Nucleus accumbens (tissue), 56 donors: ENCODE measurements at places on chromosomes 4 and X.

DNA sequence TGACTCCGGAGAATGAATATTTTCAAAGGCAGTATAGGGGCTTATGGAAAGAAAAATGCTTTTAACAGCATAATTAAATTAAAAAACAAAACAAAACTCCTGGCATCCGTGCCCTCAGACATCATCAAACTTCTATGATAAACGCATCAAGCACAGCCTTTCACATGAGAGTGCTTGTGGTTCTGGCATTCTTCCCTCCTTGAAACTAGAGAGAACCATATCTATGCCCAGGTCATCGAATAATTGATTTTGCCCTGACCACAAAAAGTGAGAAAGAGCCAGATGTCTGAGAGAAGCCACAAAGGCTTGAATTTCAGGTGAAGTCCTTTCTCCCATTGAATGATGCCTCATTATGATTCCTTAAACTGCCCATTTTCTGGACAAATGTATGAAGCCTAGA lies 286.8 kb downstream of the CBLL2 start:
- DNase-seq: no peak

- no peak for DNase-seq
Measured at GRCh38 chr4:22315628-22316027, 200.2 kb downstream of the ADGRA3 start.

- DNase-seq: no peak
Measured at GRCh38 chr4:8173492-8174242, 15.1 kb upstream of the ABLIM2 start.

DNA sequence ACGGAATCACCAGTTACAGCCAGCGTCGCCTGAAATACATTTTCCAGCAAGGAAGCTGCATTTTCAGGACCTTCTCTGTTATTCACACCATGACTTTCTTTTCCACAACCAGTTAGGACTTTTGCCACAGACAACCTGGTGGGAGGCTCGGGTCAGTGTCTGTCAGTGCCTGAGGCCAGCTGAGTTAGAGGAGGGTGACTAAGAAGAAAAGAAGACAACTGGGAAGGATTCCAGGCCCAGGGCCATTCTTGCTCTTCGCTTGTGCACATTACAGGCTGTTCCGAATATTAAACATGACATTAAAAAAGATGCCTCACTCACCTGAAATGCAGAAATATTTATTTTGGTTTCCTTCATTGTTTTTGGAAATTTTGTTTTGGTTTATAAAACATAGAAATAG lies 21.4 kb upstream of the CENPU start:
- no peak for DNase-seq

DNA sequence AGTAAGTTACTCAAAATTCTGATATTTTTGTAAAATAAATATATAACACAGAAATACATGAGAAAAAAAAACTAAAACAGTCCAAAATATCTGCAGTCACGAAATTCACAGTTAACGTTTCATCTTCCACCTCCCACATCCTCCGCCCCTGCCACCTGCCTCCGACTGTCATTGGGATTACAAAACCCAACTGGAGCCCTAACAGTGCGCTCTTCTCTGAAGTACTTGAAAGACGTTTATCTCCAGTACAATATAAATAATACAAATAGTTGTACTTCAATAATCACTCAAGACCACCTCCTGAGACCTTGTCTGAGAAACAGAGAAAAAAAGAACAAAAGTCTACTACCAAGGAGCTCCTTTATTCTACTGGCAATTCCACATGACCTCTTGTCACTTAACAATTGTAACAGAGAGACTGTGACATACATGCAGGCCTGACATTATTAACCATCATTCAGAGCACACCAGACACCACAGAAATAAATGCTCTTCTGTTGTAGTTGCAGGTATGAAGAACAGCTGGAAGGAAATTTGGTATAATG lies 280.6 kb downstream of the PPP3CA start:
- DNase-seq: no peak

GRCh38 chr4:180695851-180696250 lies 1547.4 kb upstream of the TENM3 start:
- DNase-seq: no peak

DNA sequence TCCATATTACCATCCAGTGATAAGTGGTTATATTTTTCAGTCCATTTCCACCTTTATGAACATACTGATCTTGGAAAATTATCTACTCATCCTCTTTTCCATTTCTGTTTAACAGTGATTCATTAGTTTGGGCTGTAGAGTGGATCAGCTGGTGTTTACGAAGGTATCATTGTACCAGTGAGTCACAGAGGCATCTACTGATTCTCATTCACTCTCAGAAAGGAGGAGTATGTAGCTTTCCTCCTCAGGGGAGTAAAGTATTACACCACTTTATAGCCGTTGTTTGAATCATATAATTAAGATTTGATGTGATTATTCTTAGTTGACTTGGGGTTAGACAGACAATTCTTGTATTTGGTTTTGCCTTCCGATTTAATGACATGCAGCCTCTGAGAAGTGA lies 74.7 kb downstream of the GALNT7 start:
- peak; percentile 13 for DNase-seq

DNA sequence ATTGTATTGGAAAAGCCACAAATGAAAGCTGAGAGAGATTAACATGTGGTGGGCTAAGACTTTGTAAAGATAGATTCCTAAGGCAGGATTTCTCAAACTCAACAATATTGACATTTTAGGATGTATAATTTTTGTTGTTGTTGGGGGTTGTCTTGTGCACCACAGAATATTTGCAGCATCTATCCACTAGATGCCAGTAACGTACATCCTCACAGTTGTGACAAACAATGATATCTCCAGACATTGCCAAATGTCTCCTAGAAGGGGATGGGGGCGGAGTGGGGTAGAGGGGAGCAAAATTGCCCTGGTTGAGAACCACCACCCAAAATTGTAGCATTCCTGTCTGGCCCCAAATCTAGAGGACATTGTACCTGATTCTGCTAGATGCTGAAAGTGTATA lies 14.7 kb upstream of the CBR4 start:
- DNase-seq: no peak

- DNase-seq: no peak
Measured at GRCh38 chr4:145773581-145774234, 93.8 kb downstream of the C4orf51 start.

GRCh38 chrX:127877318-127877717 lies 174.9 kb downstream of the ACTRT1 start:
- DNase-seq: no peak
